ENCODE measurements at places on chromosomes 16 and 17.
A peak's percentile ranks its signal among the peaks of the same experiment; 100 is the strongest.

DNA sequence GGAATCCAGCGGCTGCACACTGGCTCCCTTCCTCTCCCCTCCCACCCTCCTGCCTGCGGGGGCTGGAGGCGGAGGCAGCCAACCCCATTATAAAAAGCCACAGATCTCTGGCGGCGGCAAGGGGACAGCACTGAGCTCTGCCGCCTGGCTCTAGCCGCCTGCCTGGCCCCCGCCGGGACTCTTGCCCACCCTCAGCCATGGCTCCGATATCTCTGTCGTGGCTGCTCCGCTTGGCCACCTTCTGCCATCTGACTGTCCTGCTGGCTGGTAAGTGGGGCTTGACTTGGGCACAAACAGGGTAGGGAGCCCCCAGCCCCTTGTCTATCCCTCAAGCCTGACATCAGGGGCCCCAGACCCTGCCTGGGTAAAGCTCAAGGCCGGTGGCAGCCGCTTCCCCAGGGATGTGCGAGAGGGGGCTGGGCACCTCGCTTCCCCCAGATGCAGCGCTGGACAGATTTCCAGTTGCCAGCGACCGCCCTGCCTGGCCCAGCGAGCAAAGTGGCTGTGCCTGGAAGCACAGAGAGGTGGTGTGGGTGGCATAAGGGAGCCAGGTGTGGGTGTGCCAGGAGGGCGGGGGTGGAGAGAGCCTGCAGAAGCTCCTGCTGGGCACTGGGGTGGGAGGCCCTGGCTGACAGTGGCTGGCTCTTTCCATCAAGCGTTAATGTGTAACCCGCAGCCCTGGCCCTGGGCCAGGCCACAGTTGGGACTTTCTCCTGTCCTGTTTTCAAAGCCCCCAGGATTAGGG, at the start of gene CX3CL1:
TSS of gene CX3CL1 (plus strand) at position 119 of the 745 bp plus-strand sequence. CDS start at position 198, 79 bp downstream.
- no peak for DNase-seq

- DNase-seq, result peak; percentile 80
Observed at GRCh38 chr16:19138601-19139000, 24.8 kb downstream of the ITPRIPL2 start.

- peak; percentile 88 for DNase-seq
Observed at GRCh38 chr16:8567355-8568230, 22.7 kb downstream of the TMEM114 start.

- DNase-seq, result no peak
Observed at GRCh38 chr16:81275064-81275532, 36.6 kb downstream of the BCO1 start.

GRCh38 chr16:88759976-88760350, 25.1 kb downstream of the PIEZO1 start:
- no peak for DNase-seq

Measured in inflammatory macrophage treated with lipopolysaccharide for 1 hour (primary cell).